Hepatocyte (in vitro differentiated cells): ENCODE measurements at places on chromosomes 7 and 10.

GRCh38 chr10:122624546-122624945 is 64.0 kb downstream of the DMBT1 start:
- DNase-seq = no peak

DNA sequence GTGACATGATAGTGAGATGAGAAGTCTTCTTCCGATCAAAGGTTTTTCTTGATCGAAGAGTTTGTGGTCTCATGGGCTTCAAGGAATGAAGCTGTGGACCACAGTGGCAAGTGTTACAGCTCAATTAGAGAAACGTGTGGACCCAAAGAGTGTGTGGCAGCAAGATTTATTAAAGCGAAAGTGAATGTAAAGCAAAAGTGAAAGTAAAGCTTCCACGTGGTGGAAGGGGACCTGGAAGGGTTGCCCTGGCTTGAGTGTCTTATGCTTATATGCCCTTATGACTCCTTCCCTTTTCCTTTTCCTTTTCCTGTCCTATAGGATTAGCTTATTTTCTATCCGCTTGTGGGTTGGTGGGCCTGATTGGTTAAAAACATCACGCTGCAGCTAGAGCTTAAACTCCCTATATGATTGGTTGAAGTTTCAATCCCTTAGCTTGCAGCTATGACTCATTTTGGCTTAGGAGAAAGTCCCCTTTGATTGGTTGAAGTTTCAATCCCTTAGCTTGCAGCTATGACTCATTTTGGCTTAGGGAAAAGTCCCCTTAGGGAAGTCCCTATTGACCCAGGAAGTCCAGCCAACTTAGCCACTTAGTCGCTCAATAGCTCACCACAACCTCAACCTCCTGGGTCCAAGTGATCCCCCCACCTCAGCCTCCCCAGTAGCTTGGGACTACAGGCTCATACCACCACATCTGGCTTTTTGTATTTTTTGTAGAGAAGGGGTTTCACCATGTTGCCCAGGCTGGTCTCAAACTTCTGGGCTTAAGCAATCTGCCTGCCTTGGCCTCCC is 34.7 kb downstream of the MRPS24 start:
- DNase-seq = no peak

GRCh38 chr7:43479042-43479441 is 103.9 kb upstream of the STK17A start:
- no peak for DNase-seq

- no peak for DNase-seq
These were observed 162.0 kb upstream of the MGMT start for GRCh38 chr10:129305046-129305445.

DNA sequence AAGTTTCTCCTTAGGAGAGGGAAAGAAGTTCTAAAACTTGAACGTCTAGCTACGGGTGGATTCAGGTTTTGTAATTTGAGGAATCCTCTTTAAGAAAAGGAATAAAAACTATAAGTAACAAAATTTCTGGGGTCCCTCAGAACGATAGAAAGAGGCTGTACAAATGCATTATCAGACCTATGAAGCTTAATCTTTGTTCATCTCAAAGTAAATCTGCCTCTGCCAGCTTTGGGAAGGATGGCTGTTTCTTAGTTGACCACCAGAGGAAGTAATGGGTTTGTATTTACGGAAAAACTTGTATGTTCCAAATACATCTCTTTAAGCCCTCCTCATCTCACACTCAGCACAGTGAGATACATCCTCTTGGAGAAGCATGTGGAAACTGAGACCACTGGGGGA is 864 bp downstream of the PSTK start:
- peak; percentile 46 for DNase-seq

DNA sequence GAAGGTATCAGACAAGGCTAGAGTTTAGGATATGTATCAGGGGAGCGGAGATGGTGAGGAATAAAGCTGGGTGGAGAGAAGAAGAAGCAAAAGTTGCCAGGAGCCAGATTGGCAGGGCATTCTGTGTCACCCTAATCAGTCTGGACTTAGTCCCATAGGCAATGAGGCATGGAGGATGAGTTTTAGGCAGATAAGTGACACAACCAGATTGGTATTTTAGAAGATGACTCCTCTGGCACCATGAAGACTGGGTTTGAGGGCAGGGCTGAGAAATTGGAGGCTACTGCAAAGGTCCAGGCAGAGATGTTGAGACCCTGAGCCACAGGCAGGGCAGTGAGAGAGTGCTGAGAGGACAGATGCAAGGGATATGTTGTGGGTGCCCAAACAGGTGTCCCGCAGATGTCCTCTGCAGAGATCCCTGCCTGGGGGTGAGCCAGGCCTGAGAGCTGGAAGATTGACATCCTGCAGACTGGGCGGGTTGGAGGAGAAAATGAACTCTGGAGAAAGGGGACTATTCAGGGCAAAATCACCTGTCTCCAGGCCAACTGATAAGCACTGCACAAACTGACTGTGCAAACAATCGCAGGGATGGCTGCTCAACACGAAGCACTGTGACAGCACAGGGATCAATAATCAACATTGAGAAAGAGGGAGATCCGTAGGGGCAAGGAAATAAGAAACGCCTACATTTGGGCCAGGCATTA is 11.9 kb upstream of the HABP2 start:
- DNase-seq = peak; percentile 30
